Keratinocyte (primary cell): ENCODE measurements at places on chromosomes 5 and 9. TPM values are rescaled to one million over a fixed set of nuclear protein-coding genes. Genes with fewer than 3 reads are reported as not detected.
A peak's percentile ranks its signal among the peaks of the same experiment; 100 is the strongest.

Gene INSL6
- not detected in 3 replicates for polyA plus RNA-seq

Gene ACSL6
- 0.18 to 0.22 TPM (median 0.18 TPM) in 3 replicates for polyA plus RNA-seq

Gene BRINP1
- 0.52 to 2.5 TPM (median 0.63 TPM) in 3 replicates for polyA plus RNA-seq

Gene DYNC2I2
- 11.5 to 19.3 TPM (median 14.0 TPM) in 3 replicates for polyA plus RNA-seq

Gene PTGER4
- 7.5 to 12.2 TPM (median 9.5 TPM) in 3 replicates for polyA plus RNA-seq

Gene INSL4
- 0.04 TPM in 1 of 3 replicates, not detected in the others for polyA plus RNA-seq

Gene ARID3C
- 0.03 to 0.05 TPM in 2 of 3 replicates, not detected in the other for polyA plus RNA-seq

Gene PCDHB10
- polyA plus RNA-seq = 0.04 to 0.07 TPM (median 0.05 TPM) in 3 replicates

Gene NEUROG1
- polyA plus RNA-seq = not detected in 3 replicates

GRCh38 chr5:57313716-57314115 lies 139.9 kb downstream of the GPBP1 start:
- no peak for DNase-seq
- peaks cover 2% of the 10 kb centered on the region for H3K27me3 ChIP-seq
- no peak overlapping the region for H3K4me3 ChIP-seq
- H3K27ac ChIP-seq = no peak overlapping the region
- H3K36me3 ChIP-seq = no peaks in the 10 kb centered on the region
- no peaks in the 10 kb centered on the region for H3K4me1 ChIP-seq

DNA sequence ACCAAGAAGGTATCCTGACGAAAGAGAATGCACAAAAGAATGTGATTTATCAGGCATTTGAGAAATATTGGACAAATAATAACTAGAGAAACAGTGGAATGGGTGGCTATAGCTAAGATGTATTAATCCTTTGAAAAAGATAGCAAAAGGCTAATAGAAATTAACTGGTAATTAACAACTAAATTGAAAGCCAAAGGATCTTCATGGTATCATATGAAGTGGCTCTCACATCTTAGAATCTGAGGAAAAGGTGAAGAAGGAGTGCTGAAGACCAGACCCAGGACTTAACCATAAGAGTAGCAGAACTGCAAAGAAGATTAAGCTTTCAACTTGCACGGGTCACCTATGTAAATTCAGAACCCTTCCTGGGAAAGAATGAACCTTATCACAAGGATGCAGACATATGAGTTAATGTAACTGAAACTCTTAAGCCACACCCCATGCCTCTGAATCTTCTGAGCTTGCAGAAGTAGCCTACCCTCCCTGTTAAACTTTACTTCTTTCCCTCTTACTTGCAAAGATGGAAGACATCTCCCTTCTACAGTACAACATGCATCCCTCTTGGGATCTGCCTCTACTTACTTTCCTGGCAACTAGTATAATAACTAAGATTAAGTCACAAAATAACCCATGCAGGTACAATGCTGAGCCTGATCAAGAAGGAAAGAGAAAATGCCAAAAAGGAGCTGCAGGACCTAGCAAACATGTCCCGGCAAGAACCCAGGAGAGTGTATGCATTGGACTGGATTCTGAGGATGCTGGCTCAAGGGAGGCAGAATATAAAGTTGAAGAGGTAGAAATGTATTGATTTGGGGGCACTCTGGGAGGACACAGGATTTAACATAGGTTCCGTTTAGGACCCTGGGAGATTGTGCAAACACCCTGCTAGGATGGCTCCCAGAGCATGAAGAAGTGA lies 395.5 kb upstream of the SLC30A5 start:
- H3K36me3 ChIP-seq = no peaks in the 10 kb centered on the region
- no peak for DNase-seq
- H3K4me1 ChIP-seq = no peaks in the 10 kb centered on the region
- H3K27me3 ChIP-seq = no peaks in the 10 kb centered on the region
- no peak overlapping the region for H3K27ac ChIP-seq

DNA sequence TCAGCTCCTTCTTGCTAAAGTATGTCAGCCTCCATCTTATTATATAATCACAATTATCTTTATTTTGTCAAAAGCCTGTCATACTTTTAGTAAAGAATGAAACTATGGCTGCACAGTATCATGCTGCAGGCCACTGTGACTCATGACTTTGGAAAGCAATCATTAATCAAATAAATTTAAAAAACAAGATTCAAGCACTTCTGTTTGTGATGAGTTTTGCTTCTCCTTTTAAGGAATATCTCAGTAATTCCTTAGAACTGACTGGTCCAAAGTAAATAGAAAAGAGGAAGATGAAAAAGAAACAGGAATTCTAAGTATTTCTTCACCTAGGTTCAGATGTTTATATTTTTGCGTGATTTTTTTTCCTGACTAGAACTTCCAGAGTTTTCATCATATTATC lies 83.1 kb downstream of the EDIL3 start:
- H3K4me1 ChIP-seq = peaks cover 4% of the 10 kb centered on the region
- H3K27me3 ChIP-seq = peaks cover 2% of the 10 kb centered on the region
- H3K36me3 ChIP-seq = no peaks in the 10 kb centered on the region
- H3K4me3 ChIP-seq = no peak overlapping the region

DNA sequence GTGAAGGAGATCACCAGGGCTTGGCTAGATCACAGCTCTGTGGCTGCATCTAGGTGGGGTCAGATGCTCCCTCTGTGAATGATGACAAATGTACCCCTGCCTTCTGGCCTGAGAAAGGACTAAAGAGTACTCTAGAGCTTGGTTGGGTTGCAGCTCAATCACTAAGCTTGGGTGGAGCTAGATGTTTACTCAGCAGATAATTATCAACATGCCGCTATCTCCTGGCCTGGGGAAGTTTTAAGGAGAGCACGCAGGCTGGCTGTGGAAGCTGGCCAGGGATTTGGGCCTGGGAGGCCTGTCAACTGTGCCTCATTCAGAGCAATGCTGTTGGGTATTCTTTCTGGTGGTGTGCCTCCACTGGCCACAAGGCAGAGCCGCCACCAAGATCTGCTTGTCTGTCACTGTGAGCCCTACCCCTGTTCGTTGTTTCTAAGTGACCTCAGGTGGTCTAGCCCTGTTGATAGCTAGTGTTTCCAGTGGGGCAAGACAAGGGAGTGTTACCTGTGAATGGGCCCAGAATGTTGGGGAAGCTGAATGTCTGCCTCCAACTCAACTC lies 181.7 kb downstream of the ADGRV1 start:
- H3K27me3 ChIP-seq = no peaks in the 10 kb centered on the region
- H3K36me3 ChIP-seq = no peaks in the 10 kb centered on the region
- DNase-seq = no peak
- H3K27ac ChIP-seq = no peak overlapping the region

GRCh38 chr5:138874771-138875551 lies at the start of gene LRRTM2:
Gene LRRTM2, minus strand, starts transcription at chr5:138875335. Its CDS starts 424 bp downstream, at chr5:138874911.
- H3K4me1 ChIP-seq = peaks cover 19% of the 10 kb centered on the region
- H3K27me3 ChIP-seq = no peaks in the 10 kb centered on the region
- H3K36me3 ChIP-seq = no peaks in the 10 kb centered on the region
- no peak within 1 kb of the TSS for H3K4me3 ChIP-seq

DNA sequence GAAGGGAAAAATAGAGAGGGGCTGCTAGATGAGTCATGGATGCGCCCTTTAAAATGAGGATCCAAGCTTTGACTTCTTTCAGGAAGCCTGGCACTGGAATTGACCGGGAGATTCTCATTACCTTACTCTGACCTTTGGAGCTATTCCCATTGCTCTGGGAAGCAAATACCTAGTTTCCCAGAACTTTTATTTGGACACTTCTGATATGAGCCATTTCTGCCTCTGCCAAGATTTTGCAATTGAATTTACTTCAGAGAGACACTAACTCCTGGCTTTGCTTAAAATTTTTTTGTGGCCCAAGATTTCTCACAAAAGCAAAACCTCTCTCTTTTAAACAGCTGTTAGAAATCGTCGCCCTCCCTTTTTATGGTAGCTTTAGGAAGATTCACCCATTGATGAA lies 15.7 kb upstream of the AGXT2 start:
- H3K4me1 ChIP-seq = no peaks in the 10 kb centered on the region
- no peaks in the 10 kb centered on the region for H3K27me3 ChIP-seq
- no peak overlapping the region for H3K27ac ChIP-seq
- H3K36me3 ChIP-seq = no peaks in the 10 kb centered on the region

- no peak for DNase-seq
- no peaks in the 10 kb centered on the region for H3K36me3 ChIP-seq
- peaks cover 16% of the 10 kb centered on the region for H3K4me1 ChIP-seq
- H3K27me3 ChIP-seq = no peaks in the 10 kb centered on the region
Observed at GRCh38 chr9:15249042-15249818, 57.8 kb downstream of the TTC39B start.

GRCh38 chr5:17713301-17713700 lies 79.0 kb downstream of the TAF11L14 start:
- no peaks in the 10 kb centered on the region for H3K27me3 ChIP-seq
- H3K27ac ChIP-seq = no peak overlapping the region

DNA sequence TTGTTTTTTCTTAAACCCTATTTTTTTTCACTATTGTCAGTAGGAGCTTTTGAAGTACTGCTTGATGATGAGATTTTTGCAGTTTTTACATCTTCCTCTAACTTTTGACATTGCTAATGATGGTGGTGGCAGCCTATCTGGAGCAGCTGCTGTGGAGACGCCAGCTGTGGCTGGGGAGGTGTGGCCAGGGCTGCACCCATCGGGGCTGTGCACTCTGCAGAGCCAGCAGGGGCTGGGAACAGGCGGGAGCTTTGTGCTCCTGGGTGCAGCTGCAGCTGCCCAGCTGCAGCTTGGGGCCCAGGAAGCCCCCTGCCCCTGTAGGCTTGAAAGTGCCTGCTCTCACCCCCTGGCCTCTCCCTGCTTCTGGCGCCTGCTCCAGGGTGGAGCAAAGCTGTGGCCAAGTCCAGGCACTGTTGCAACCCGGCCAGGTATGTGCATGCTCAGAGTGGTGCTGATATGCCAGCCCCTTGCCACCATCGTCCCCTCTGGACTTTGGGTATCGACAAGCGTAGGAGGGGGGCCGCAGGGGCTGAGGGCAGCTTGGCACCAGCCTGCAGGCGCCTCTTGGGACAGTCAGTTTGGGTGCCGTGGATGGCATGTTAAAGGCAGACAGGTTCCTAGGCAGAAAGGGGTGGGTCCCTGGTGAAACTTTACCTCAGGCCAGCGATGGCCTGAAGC lies 39.2 kb downstream of the FER start:
- H3K27me3 ChIP-seq = no peaks in the 10 kb centered on the region
- no peak overlapping the region for H3K4me3 ChIP-seq
- H3K27ac ChIP-seq = no peak overlapping the region
- H3K36me3 ChIP-seq = peaks cover 18% of the 10 kb centered on the region
- DNase-seq = no peak

- H3K36me3 ChIP-seq = no peaks in the 10 kb centered on the region
- H3K27ac ChIP-seq = no peak overlapping the region
- no peaks in the 10 kb centered on the region for H3K27me3 ChIP-seq
- no peak overlapping the region for H3K4me3 ChIP-seq
- peaks cover 34% of the 10 kb centered on the region for H3K4me1 ChIP-seq
Observed at GRCh38 chr9:106583751-106584150, 279.2 kb upstream of the ZNF462 start.

DNA sequence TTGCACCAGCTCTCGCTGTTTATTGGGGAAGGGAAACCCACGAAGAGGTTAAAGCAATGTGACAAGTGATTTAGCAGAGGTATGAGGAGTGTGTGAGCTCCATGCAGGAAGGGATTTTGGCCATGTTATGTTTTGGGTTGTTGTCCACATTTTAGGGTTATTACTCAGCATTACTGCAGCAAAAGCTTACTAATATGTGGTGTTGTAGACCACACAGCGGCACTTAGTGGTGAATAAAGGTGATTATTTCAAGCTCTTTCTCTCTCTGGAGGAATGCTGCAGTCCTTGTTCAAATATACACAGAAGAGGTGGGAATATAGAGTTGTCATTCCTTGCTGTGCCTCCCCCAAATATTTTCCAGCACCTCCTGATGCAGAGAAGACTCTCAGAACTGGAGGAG lies 29.7 kb upstream of the AKNA start:
- H3K27me3 ChIP-seq = no peaks in the 10 kb centered on the region
- H3K4me3 ChIP-seq = no peak overlapping the region
- no peaks in the 10 kb centered on the region for H3K4me1 ChIP-seq
- no peaks in the 10 kb centered on the region for H3K36me3 ChIP-seq

DNA sequence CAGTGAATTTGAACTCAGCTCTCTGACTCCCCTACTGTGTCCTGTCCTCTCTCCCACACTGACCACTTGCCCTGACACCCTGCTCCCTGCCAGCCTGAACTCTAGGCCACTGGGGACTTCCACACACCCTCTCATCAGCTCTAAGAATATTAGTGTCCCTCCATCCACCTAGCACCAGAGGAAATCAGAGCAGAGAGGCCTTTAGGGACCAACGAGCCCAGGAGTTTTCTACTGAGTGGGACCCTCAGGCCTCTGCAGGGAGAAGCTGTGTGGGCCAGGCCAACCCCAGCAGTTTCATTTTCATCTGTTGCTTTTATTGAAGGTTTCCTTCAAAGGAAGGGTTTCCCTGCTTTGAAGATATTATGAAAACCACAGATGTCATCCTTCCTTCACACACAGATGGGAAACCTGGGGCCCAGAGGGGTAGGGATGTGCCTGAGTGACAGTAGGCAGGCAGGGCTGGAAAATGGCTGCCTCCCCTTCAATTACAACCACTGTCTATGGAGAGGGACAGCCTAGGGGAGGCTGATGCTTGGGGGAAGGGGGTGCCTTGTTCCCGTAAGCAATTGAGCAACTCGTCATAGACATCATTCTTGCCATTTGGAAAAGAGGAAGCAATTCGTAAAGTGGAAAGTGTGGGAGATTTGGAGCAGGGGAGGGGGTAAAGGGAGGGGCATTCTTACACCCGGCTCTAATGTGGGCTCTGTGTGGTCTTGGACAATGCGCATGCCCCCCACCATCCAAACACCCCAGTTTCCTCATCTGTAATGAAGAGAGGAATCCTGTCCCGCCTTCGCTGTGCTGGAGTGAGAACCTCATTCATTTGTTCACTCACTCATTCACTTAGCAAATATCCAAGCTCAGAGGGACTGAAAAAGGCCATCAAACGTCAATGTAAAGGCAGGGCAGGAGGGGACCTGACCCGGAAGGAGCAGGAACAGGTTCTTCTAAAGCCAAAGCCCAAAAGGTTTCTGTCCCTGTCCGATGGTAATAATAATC lies 3.9 kb downstream of the GLIPR2 start:
- H3K36me3 ChIP-seq = no peaks in the 10 kb centered on the region
- H3K27ac ChIP-seq = no peak overlapping the region
- H3K27me3 ChIP-seq = peaks cover 25% of the 10 kb centered on the region
- peaks cover 5% of the 10 kb centered on the region for H3K4me1 ChIP-seq
- no peak overlapping the region for H3K4me3 ChIP-seq

DNA sequence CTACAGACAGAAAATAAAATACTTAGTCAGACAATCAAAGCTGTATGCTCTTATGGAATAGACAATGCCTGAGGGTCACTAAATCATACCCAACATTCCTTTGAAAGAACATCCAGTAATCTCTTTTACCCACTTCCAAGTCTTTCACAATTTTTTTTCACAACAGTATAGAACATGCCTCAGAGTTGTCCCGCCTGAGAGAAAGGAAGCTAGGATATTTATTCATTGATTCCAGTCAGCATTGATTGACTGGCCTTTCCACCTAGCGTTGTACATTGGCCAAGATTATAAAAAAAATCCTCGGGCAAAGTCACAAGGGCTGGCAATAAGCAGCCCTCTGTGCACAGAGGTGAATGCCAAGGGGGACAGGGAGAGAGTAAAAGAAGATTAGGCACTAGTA lies 318.1 kb upstream of the PIK3R1 start:
- no peak overlapping the region for H3K4me3 ChIP-seq
- peak; percentile 66 for DNase-seq
- H3K36me3 ChIP-seq = no peaks in the 10 kb centered on the region
- H3K4me1 ChIP-seq = peaks cover 20% of the 10 kb centered on the region
- H3K27ac ChIP-seq = peak overlapping the region; percentile 59
